ENCODE measurements at places on chromosomes 2 and 18.

DNA sequence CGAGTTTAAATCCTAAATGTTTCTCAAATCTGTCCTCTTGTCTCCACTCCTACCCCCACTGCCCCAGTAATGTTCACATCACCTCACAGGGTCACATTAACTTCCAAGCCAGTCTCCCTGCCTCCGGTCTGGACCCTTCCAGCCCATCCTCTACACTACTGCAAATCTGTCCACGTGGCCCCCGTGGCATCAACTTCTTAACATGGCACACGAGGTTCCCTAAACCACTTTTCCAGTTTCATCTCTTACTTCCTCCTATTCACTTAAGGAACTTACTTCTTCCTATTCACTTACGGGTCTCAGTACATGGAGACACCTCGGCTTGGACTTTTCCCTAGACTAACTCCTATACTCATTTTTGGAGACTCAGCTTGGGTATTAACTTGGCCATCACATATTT, 27.0 kb downstream of the MRPL33 start:
- no peak for DNase-seq

DNA sequence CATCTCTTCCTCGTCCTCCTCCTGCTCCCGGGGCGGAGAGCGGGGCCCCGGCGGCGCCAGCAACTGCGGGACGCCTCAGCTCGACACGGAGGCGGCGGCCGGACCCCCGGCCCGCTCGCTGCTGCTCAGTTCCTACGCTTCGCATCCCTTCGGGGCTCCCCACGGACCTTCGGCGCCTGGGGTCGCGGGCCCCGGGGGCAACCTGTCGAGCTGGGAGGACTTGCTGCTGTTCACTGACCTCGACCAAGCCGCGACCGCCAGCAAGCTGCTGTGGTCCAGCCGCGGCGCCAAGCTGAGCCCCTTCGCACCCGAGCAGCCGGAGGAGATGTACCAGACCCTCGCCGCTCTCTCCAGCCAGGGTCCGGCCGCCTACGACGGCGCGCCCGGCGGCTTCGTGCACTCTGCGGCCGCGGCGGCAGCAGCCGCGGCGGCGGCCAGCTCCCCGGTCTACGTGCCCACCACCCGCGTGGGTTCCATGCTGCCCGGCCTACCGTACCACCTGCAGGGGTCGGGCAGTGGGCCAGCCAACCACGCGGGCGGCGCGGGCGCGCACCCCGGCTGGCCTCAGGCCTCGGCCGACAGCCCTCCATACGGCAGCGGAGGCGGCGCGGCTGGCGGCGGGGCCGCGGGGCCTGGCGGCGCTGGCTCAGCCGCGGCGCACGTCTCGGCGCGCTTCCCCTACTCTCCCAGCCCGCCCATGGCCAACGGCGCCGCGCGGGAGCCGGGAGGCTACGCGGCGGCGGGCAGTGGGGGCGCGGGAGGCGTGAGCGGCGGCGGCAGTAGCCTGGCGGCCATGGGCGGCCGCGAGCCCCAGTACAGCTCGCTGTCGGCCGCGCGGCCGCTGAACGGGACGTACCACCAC, 2.1 kb downstream of the GATA6 start:
- DNase-seq, result no peak

GRCh38 chr2:182318466-182319220, 108.2 kb downstream of the PDE1A start:
- DNase-seq, result peak; percentile 53

DNA sequence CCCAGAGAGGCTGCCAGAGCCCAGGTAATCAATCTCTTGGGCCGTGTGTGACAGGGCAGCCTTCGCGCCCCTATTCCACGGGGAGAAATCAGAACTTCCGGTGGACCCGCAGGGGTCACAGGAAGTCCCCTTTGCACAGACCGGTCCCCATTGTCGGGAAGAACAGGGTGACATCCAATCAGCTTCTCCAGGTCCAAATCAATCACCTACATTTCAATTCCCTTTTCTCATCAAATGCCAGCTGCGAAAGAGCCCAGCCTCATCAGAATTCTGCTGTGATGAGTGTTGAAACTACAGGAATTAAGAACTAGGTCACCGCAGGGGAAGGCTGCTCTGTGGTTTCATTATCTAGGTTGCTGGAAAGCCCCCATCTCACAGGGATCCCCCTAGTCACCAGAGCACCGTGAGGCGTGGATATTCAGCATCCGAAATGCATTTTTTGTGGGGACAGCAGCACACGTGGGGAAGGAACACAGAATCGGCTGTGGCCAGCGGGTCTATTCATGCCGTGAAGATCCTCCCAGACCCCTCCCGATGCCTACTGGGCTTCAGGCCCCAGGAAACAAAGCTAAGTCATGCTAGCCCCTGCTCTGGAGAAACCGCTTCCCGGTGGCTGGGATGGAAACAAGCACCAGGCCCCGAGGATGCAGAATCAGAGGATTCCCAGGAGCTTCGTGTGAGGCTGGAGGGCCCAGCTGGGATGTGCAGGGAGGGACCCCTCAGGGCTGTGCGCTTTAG, 193.7 kb upstream of the ID2 start:
- no peak for DNase-seq

DNA sequence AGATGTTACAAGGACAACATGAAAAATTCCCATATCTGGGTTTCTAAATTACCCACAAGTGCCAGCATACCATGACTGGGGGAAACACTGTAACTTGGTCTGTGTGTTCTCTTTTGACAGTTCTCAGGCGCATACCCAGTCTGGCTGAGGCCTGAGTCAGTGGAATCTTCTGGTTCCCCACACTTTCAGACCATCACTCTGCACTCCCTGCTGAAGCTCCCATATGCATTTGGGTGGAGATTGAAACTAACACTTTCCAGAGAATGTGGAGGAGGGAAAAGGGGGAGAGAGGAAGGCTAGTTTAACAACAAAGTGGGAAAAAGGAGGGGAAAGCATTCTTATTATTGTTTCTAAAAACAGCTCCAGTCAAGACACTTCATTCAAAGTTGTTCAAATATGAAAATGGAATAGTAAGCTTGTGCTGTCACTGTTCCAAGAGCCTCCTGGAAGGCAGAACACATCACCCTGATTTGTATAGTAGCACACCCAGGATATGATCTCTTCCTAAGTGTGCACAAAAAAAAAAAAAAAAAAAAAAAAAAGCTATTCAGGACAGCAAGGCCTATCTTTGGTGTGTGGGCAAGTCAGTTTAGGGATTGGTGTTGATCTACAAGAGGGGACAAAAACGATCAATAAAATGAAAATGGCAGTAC, 48.1 kb upstream of the CTIF start:
- DNase-seq, result no peak

- no peak for DNase-seq
Measured at GRCh38 chr2:98555696-98556095, 52.6 kb downstream of the COA5 start.

DNA sequence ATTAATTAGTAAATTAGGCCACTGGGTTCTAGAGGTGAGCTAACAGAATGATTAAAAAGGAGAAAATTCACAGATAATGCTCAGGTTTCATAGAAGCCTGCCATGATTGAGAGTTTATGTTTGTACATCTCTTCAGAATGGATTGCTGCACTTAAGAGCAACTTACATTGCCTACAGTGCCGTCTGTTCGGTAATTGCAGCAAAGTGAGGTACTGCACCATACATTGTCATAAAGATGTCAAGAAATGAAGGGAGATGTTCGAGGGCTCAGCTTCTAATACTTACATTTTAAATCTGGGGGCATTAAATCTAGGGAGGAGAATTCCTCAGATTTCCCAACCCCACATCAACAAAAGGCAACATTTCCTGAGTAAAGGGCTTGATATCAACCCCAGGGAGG, 976.2 kb upstream of the FANCL start:
- DNase-seq, result no peak

GRCh38 chr2:70396612-70397011, 94.7 kb upstream of the FAM136A start:
- DNase-seq, result no peak

DNA sequence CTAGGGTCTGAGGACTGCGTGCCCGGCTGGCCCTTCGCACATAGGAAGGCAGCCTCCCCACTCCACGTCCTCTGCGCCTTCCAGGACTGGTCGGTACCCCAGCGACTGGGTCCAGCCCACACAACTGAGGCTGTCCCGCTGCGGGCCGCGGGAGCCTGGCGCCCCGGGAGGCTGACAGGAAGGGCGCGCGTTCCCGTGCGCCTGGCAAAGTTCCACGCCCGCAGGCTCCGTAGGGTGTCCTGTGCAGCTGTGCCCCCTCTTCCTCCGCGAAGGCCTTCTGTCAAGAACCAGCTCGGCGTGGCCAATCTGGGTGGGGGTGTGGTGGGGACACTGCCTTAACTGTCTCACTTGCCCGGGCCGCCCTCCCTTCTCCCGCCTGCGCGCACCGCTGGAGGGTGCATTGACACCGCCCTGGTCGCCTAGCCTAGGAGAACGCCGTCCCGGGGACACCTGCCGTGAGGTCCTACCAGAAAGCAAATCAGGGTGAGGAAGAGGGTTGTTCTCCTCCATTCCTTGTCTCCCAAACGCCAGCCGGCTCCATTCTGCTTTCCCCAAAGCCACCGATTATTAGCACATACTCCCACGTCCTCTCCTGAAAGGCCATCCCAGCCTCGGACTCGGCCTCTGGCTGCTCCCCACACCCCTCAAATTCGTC, 618 bp upstream of the LYPD1 start:
- no peak for DNase-seq

DNA sequence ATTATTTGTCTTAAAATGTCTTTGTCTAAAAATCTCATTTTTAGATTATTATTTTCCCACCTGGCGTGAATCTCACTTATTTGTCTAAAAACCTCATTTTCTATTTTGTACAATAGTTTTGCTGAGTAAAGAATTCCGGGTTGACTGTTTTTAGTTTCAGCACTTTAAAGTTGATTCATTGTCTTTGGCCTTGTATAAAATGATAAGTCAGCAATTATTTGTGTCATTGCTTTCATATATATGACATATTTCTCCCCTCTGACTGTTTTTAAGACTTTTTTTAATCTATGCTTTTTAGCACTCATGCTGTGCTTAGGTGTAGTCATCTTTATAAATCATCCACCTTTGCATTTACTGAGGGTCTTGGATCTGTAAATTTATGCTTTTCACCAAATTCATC, 92.1 kb upstream of the DOK6 start:
- no peak for DNase-seq

GRCh38 chr2:171018522-171018921, 89.5 kb downstream of the GORASP2 start:
- no peak for DNase-seq

- DNase-seq, result peak; percentile 31
Measured at GRCh38 chr2:33645861-33646260, 46.8 kb upstream of the FAM98A start.

GRCh38 chr2:75260946-75261345, 61.6 kb upstream of the TACR1 start:
- DNase-seq, result no peak

DNA sequence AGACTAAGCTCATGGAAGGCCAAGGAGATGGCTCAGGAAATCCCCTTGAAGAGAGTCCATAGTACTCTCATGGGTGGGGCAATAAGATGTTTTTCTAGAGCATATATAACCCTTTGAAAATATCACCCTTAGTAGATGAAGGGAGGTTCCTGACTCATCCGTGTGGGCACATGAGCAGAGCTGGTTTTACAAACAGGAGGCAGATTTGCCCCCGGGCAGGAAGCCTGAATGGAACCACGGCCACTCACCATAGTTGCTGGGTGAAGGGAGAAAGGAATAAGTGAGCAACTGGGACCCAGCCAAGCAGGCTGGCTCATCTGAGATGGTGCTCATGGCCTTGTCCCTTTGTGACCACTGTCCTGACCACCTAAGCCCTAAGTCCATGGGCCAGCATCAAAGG, 29.0 kb upstream of the MAPRE3 start:
- no peak for DNase-seq

GRCh38 chr2:193141-193671, 70.6 kb downstream of the SH3YL1 start:
- DNase-seq, result peak; percentile 2

- DNase-seq, result no peak
Measured at GRCh38 chr2:239203443-239204135, 197.2 kb downstream of the HDAC4 start.

- DNase-seq, result no peak
Measured at GRCh38 chr2:80437959-80438358, 133.4 kb upstream of the LRRTM1 start.

DNA sequence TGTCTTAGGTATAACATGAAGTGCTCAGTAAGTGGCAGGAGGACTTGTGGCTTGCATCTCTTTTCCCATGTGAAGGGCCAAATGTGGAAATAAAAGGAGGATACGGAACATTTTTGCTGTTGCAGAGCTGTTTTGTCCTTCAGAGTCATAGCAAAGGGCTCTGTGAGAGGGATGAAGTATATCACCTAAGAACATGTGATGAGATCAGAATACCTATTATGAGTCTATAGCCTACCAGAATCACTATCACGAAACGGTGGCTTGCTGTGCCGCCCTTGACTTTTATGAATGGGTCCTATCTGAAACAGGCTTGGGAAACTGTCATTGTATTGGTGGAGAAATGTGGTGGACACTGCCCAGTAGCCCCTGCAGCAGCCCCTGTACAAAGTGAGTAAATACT, 67.0 kb upstream of the ITGB6 start:
- DNase-seq, result no peak

GRCh38 chr2:219509780-219510511, 4.3 kb upstream of the ASIC4 start:
- peak; percentile 45 for DNase-seq

Measured in IMR-90 (cell line).